ENCODE measurements at places on chromosomes 2 and 18.

GRCh38 chr2:162057426-162057825, 16.6 kb downstream of the DPP4 start:
- H3K27me3 ChIP-seq, result no peaks in the 10 kb centered on the region
- DNase-seq, result no peak
- H3K4me1 ChIP-seq, result peaks cover 5% of the 10 kb centered on the region
- H3K4me3 ChIP-seq, result no peak overlapping the region
- no peak overlapping the region for H3K27ac ChIP-seq

DNA sequence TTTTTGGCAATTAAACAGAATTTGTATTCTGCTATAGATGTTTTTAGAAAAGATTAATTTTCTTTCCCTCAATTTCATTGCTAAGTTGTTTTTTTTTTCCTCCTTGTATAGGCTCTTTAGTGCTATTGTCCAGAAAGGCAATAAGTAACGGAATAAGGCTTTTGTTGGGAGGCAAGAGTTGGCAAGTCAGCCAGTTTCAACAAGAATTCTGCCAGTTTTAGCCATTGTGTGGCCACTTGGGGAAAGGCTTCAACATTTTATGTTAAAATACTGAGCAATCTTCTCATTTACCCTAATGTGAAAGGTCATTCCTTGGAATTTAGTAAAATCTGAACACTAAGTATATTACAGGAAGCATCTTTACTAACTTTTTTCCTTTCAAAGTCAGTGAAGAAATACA, 9.6 kb downstream of the CALCRL start:
- H3K27ac ChIP-seq, result no peak overlapping the region
- H3K36me3 ChIP-seq, result no peaks in the 10 kb centered on the region
- H3K4me3 ChIP-seq, result no peak overlapping the region

GRCh38 chr2:117342415-117342814, 472.1 kb upstream of the DDX18 start:
- no peak for DNase-seq
- no peak overlapping the region for H3K27ac ChIP-seq
- H3K27me3 ChIP-seq, result no peaks in the 10 kb centered on the region
- H3K4me3 ChIP-seq, result no peak overlapping the region

DNA sequence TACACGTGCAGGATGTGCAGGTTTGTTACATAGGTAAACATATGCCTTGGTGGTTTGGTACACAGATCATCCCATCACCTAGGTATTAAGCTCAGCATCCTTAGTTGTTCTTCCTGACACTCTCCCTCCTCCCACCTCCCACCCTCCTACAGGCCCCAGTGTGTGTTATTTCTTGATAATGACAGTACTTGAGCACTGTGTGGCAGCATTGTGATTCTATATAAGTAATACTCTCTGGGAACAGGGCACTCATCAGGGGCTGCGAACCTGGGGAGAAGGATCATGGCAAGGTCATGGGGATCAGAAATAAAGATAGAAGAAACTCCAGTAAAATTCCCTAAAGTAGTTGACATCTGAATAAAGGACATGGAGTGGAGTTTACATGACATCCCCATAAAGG, 1256.2 kb upstream of the CRIM1 start:
- no peak overlapping the region for H3K4me3 ChIP-seq
- DNase-seq, result peak; percentile 13
- no peaks in the 10 kb centered on the region for H3K36me3 ChIP-seq
- no peak overlapping the region for H3K27ac ChIP-seq

GRCh38 chr2:37869771-37870170, 55.3 kb upstream of the RMDN2 start:
- H3K4me1 ChIP-seq, result no peaks in the 10 kb centered on the region
- no peaks in the 10 kb centered on the region for H3K27me3 ChIP-seq
- DNase-seq, result no peak
- H3K36me3 ChIP-seq, result no peaks in the 10 kb centered on the region

- peaks cover 39% of the 10 kb centered on the region for H3K4me1 ChIP-seq
- H3K27ac ChIP-seq, result no peak overlapping the region
- H3K36me3 ChIP-seq, result no peaks in the 10 kb centered on the region
- no peaks in the 10 kb centered on the region for H3K27me3 ChIP-seq
- H3K4me3 ChIP-seq, result no peak overlapping the region
Observed at GRCh38 chr2:8634466-8635172, 47.2 kb upstream of the ID2 start.

DNA sequence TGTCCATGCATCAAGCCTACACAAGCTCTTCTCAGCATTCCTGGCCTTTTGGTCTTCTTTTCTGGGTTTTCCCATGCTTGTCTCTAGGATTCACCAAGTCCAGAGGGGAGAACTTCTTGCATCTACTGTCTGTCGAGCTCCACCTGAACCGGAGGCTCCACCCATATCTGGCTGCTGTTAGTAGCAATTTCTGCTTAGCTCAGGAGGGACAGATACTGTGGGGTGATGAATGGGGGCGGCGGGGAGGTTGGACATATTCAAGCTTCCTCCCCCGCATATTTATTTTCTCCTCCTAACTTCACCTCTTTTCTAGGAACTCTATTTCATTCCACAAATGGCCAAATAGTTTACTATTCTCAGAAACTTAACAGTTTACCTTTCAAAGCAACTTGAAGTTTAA, 163.5 kb downstream of the PTH2R start:
- H3K4me3 ChIP-seq, result no peak overlapping the region
- H3K36me3 ChIP-seq, result no peaks in the 10 kb centered on the region
- no peaks in the 10 kb centered on the region for H3K27me3 ChIP-seq
